ENCODE measurements at places on chromosomes 12 and 14. TPM values are rescaled to one million over a fixed set of nuclear protein-coding genes. Genes with fewer than 3 reads are reported as not detected.

Gene SLC10A1
- not detected for total RNA-seq

Gene INSM2
- total RNA-seq: not detected

Gene MORN3
- 0.42 TPM for total RNA-seq

Gene RAD51AP1
- 5.9 TPM for total RNA-seq

Gene MANSC1
- 1.5 TPM for total RNA-seq
